ENCODE measurements at places on chromosomes 5 and 9. TPM values are rescaled to one million over a fixed set of nuclear protein-coding genes. Genes with fewer than 3 reads are reported as not detected.
A peak's percentile ranks its signal among the peaks of the same experiment; 100 is the strongest.

Gene ORM2
- total RNA-seq: 0.90 TPM

Gene UBE2QL1
- total RNA-seq: 0.43 TPM

GRCh38 chr5:98993512-98993911, 64.7 kb upstream of the CHD1 start:
- no peak for DNase-seq
- no peaks in the 10 kb centered on the region for H3K36me3 ChIP-seq
- H3K27me3 ChIP-seq: no peaks in the 10 kb centered on the region
- H3K4me3 ChIP-seq: no peak overlapping the region

GRCh38 chr9:87237336-87237735, 260.3 kb upstream of the DAPK1 start:
- H3K36me3 ChIP-seq: no peaks in the 10 kb centered on the region
- H3K4me1 ChIP-seq: no peaks in the 10 kb centered on the region
- H3K27me3 ChIP-seq: no peaks in the 10 kb centered on the region
- H3K27ac ChIP-seq: no peak overlapping the region
- no peak for DNase-seq

Gene LECT2
- not detected for total RNA-seq

Gene TAF11L4
- total RNA-seq: not detected

Gene AJM1
- 0.86 TPM for total RNA-seq

Gene GCNT1
- 8.8 TPM for total RNA-seq

DNA sequence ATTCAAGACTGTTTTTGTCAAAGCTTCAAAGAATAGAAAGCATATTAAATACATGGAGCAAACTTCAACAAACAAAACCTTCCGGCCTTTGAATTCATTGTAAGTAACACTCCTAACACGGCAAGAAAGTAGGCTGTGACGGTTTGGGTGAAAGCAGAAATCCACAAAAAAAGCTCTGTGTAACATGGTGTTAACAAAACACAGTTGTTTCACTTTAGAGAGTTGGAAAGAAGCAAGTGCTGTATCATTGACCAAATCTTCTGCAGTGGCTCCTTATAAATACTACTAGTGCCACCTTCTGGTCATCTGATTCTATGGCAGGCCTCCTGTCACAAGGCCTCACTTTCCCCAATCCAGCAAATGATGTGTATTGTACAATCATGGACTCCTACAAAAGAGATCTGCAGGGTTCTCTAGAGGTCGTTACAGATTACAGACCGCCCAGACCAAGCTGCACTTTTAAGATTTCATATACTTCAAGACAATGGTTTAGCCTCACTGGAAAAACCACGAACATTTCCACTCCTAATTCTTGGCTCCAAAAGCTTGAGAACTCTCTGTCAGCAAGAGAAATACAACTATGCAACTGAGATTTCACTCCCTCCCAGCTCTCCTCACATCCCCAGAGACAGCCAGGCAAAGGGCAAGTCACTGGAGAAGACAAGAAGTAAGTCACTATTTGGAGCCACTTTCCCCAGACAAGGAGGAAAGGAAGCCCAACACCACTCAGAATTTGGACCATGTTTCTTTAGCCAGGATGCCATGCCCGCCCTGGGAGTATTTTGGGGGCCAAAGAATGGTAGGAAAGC, 196.2 kb downstream of the DTWD2 start:
- H3K36me3 ChIP-seq: no peaks in the 10 kb centered on the region
- DNase-seq: peak; percentile 2
- H3K27me3 ChIP-seq: no peaks in the 10 kb centered on the region
- no peak overlapping the region for H3K4me3 ChIP-seq

Gene GLDC
- total RNA-seq: 101 TPM

DNA sequence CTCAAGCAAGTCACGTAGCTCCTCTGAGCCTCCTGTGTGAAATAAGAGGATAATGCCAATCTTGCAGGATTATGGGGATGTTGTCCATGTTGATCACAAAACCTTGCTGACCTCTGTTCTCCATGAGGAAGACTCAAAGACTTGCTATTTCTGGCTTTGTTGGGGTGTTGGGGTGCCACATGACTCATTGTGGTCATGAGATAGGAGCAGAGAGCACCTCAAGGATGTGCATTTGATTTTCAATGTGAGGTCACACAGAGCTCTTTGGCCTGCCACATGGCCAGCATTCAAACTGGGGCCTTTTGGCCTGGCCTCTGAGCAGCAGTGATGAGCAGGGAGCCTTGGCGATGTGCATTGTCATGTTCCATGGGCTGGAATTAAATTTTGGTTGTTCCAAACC, 380.3 kb downstream of the GADD45G start:
- no peaks in the 10 kb centered on the region for H3K4me1 ChIP-seq
- H3K4me3 ChIP-seq: no peak overlapping the region
- no peak overlapping the region for H3K27ac ChIP-seq
- no peaks in the 10 kb centered on the region for H3K27me3 ChIP-seq
- no peak for DNase-seq
- no peaks in the 10 kb centered on the region for H3K36me3 ChIP-seq

DNA sequence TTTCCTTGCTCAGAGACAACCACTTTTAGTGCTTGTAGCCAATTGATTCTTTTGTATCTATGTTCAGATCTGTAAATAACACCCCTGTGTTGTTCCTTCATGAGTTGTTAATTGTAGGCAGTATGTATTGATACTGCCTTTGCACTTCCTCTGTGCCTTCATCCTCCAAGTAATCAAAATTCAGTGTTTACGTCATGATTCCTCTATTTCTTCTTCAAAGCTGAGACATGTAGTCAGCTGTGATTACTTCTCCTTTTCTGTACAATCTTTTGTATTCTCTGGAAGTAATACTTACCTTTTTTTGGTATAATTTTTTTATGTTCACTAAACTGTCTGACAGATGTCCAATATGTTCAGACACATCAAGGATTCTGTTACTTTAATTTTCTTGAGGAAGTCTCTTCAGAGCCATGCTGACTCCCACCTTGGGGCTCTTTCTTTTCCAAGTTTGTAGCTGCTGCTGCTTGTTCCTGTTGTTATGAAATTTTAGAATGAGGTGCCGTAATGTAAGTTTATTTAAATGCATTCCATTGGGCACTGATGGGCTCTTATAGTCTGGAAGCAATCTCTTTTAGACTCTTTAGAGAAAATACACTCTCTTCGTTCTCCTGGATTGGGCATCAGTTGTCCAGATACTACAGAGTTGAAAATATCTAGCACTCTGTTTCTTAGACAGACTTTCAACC, 30.5 kb upstream of the LRRC70 start:
- DNase-seq: no peak
- no peak overlapping the region for H3K4me3 ChIP-seq
- no peaks in the 10 kb centered on the region for H3K4me1 ChIP-seq

DNA sequence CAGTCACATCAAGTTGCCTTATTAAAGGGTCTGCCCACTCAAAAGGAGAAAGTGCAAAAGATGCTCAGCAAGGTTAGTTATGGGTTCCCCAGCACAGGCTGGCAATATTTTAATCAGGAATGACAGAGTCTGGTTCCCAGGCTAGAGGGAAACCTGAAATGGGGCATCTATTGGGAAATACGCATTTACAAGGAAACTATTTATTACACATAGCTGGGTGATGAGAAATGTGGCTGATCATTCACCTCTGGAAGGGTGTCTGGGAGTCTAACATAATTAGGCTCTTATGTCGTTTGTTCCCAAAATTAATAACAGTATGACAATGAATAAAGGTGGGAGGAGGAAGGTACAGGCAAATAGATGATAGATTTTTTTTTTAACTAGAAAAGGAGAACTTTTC, 314.7 kb downstream of the ENC1 start:
- no peaks in the 10 kb centered on the region for H3K4me1 ChIP-seq
- H3K27ac ChIP-seq: no peak overlapping the region
- no peaks in the 10 kb centered on the region for H3K27me3 ChIP-seq
- H3K36me3 ChIP-seq: no peaks in the 10 kb centered on the region
- no peak overlapping the region for H3K4me3 ChIP-seq

- H3K27ac ChIP-seq: no peak overlapping the region
- no peak overlapping the region for H3K4me3 ChIP-seq
- DNase-seq: peak; percentile 46
- no peaks in the 10 kb centered on the region for H3K36me3 ChIP-seq
These were observed 244.3 kb upstream of the PUM3 start for GRCh38 chr9:3088219-3088618.

DNA sequence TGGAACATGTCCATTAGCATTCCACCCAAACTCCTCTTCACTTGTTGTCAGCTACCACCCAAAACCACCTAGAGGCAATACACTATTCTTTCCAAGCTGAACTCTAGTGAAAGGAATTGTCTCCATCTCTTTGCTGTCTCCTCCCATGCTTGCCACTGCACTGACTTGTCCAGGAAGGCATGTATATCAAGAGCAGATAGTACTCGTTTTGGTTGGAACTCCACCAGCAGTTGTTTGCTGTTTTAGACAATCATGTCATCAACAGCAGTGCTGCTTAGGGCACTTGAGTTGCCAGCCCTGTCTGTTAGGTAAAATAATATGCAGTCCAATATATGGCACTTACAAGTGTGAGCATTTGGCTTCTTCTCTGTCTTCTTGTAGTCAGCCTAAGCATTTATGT, 80.0 kb upstream of the SAP30L start:
- H3K4me1 ChIP-seq: peaks cover 11% of the 10 kb centered on the region
- DNase-seq: no peak

DNA sequence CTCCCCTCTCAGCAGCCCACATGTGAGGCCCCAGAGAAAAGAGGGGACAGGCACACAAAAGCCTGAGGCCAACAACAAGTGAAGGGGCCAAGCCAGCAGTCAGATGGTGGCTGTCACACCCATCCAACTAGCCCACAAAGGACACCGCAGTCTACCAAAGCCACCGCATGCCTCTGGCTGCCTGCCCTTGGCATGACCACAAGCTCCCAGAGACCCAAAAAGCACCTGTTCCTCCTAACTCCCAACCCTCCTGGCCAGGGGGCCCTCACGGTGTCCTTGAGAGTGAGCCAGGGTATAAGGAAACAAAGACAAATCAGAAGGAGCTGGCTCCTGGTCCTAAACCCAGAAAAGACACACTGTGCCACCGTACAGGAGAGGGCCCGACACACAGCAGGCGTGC, 77.8 kb upstream of the LRRTM2 start:
- H3K27me3 ChIP-seq: no peaks in the 10 kb centered on the region
- H3K36me3 ChIP-seq: no peaks in the 10 kb centered on the region
- no peak overlapping the region for H3K27ac ChIP-seq
- no peak overlapping the region for H3K4me3 ChIP-seq
- no peak for DNase-seq

Gene C9orf50
- not detected for total RNA-seq

GRCh38 chr9:35666549-35666948, 1.6 kb upstream of the ARHGEF39 start:
- H3K4me1 ChIP-seq: peaks cover 3% of the 10 kb centered on the region
- H3K27me3 ChIP-seq: no peaks in the 10 kb centered on the region
- DNase-seq: no peak
- H3K27ac ChIP-seq: no peak overlapping the region

GRCh38 chr5:26940994-26941393, 97.4 kb downstream of the CDH9 start:
- H3K4me1 ChIP-seq: no peaks in the 10 kb centered on the region
- H3K27ac ChIP-seq: no peak overlapping the region
- H3K4me3 ChIP-seq: no peak overlapping the region
- H3K36me3 ChIP-seq: no peaks in the 10 kb centered on the region
- no peak for DNase-seq

DNA sequence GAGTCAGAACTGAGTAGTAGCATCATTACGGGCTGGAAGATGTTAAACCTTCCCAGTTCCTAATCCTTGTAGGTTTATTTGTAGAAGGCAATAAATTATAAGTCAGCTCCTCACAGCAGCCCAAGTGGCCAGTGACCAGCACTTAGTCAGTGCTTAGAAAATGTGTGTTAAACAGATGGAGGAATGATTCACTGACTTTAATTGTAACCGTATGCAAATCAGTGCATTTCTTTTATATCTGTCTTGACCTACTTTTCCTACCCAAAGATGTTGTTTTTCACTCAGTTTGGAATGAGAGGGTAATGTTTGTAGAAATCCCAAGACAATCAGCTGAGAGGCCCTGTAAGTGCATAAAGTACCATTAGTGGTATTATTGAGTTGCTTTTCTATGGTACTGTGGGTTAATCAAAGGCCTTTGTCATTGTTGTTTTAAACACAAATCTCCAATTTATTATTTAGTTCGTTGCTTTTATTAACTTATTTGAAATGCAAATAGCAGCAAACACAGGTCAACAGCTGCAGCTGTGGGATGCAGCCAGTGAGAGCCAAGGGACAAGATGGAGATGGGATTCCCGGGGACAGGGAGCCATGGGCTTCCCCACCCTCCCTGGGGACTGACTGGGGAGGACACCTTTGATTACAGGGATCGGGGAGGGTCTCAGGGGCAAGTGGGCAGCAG, 49.8 kb downstream of the MAP1B start:
- H3K27ac ChIP-seq: no peak overlapping the region
- H3K4me3 ChIP-seq: no peak overlapping the region
- no peaks in the 10 kb centered on the region for H3K36me3 ChIP-seq
- no peak for DNase-seq

DNA sequence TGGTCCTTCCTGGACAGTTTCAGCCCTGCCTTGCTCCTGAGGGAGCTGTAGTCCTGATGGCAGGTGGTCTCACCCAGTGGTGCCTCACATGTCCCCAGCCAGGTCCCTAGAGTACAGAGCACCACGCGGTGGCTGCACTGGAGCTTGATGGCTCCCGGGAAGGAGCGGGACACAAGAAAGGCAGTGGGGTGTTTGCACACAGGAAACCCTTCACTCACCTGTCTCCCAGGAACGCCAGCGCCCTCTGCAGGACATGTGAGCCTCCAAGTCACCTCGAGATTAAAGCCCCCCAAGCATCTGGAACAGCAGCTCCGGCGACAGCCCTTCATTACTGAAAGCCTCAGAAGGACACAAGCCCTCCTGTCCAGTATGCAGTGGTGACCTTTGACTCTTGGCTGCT, 19.9 kb upstream of the TMEM250 start:
- H3K4me1 ChIP-seq: peaks cover 24% of the 10 kb centered on the region
- H3K4me3 ChIP-seq: no peak overlapping the region
- H3K27ac ChIP-seq: no peak overlapping the region
- DNase-seq: peak; percentile 66

GRCh38 chr5:79032031-79032695, 37.3 kb downstream of the DMGDH start:
- no peaks in the 10 kb centered on the region for H3K36me3 ChIP-seq
- H3K4me3 ChIP-seq: no peak overlapping the region
- no peaks in the 10 kb centered on the region for H3K27me3 ChIP-seq
- no peak overlapping the region for H3K27ac ChIP-seq
- no peak for DNase-seq

Gene CCNJL
- 36.2 TPM for total RNA-seq

- H3K36me3 ChIP-seq: no peaks in the 10 kb centered on the region
- H3K4me3 ChIP-seq: no peak overlapping the region
- H3K4me1 ChIP-seq: no peaks in the 10 kb centered on the region
- DNase-seq: no peak
- H3K27me3 ChIP-seq: no peaks in the 10 kb centered on the region
These were observed 31.6 kb upstream of the ANKRD18A start for GRCh38 chr9:38652044-38652443.

- DNase-seq: no peak
- H3K4me3 ChIP-seq: no peak overlapping the region
- no peaks in the 10 kb centered on the region for H3K4me1 ChIP-seq
- H3K27ac ChIP-seq: no peak overlapping the region
- no peaks in the 10 kb centered on the region for H3K36me3 ChIP-seq
These were observed 354.1 kb upstream of the SLC30A5 start for GRCh38 chr5:68739752-68740151.

Measured in H1 (cell line).